Activated CD4-positive, alpha-beta memory T cell treated with anti-CD3 and anti-CD28 coated beads for 36 hours (primary cell): ENCODE measurements at places on chromosomes 16 and 17. TPM values are rescaled to one million over a fixed set of nuclear protein-coding genes. Genes with fewer than 3 reads are reported as not detected.

The SSTR5 gene
- total RNA-seq: not detected

The MKS1 gene
- 27.3 TPM for total RNA-seq

The INTS2 gene
- 23.0 TPM for total RNA-seq

The TMEM235 gene
- not detected for total RNA-seq

The SLC5A11 gene
- 0.12 TPM for total RNA-seq

The RBFOX1 gene
- total RNA-seq: not detected

The PPP1R27 gene
- not detected for total RNA-seq

The OTOA gene
- total RNA-seq: not detected

The KRT40 gene
- total RNA-seq: not detected

The TP53TG3C gene
- total RNA-seq: not detected

The COQ9 gene
- 33.0 TPM for total RNA-seq

The KRTAP9-4 gene
- total RNA-seq: not detected

The SLC22A31 gene
- total RNA-seq: 0.39 TPM

The P2RX5 gene
- 43.2 TPM for total RNA-seq

The TNS4 gene
- 15.2 TPM for total RNA-seq

The FA2H gene
- total RNA-seq: not detected

The CES5A gene
- not detected for total RNA-seq

The ASGR1 gene
- total RNA-seq: 0.76 TPM

The CMTM1 gene
- total RNA-seq: 10.1 TPM
